ENCODE measurements at places on chromosomes 12 and 14. TPM values are rescaled to one million over a fixed set of nuclear protein-coding genes. Genes with fewer than 3 reads are reported as not detected.

SLCO1B1 gene
- total RNA-seq = 0.24 TPM

DNA sequence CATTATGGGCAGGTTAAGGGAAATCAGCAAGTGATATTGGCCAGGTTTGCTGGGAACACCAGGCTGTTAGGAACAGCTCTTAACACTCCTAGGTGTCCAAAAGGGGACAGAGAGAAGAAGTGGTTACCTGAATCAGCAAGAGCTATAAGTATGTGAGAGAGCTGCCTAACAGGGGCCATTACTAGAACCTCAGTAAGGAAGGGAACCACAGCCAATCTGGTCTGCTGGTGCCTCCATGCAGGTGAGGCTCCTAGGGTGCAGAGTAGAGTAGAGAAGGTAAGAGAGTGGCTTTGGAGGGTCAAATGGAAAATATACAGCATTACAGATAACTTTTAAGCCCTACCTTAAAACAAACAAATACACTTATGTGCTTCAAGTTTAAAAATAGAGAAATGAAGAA, 36.6 kb upstream of the CCT2 start:
- DNase-seq = no peak

MAP3K9 gene
- total RNA-seq = 30.8 TPM

DNA sequence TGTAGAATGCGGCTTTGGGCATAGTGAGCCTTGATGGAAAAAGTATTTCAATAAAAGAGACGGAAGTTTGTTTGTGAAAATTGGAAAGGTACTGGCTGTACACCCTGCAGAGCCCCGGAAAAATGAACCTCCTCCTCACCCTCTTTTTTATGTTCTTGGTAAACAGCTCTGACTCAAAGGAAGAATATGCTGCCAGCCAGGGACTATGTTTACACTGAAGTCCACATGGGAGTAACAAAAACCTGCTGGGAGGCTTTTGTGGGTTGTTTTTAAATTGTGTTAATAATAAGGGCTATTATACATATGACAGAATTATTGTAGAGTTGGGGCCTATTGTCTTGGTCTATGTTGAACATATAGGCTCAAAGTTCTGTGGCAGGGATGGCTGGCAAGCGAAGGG, 70.7 kb downstream of the TTC8 start:
- DNase-seq = no peak

DNA sequence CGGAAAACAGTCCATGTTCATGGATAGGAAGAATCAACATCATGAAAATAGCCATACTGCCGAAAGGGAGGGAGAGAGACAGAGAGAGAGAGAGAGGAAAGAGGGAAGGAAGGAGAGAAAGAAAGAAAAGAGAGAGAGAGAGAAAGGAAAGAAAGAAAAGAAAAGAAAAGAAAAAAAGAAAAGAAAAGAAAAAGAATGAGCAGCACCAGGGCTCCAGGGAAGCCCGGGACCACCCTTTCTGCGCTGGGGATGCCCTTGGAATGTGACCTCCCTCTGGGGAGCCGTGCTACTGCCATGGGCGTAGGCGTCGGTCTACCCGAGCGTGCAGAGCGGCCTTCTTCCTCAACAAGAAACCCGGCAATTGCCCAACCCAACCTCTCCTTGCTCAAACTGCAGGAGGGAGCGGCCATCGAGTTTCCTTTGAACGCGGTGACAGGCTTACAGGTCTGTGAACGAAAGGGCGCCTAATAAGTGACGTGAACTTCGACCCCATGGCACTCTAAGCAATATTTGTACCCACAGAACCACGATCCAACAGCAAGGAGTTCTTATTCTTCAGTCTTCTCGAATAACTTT, 16.9 kb downstream of the OR6S1 start:
- peak; percentile 91 for DNase-seq

GRCh38 chr14:89201645-89202044, 215.4 kb downstream of the FOXN3 start:
- DNase-seq = no peak

DNA sequence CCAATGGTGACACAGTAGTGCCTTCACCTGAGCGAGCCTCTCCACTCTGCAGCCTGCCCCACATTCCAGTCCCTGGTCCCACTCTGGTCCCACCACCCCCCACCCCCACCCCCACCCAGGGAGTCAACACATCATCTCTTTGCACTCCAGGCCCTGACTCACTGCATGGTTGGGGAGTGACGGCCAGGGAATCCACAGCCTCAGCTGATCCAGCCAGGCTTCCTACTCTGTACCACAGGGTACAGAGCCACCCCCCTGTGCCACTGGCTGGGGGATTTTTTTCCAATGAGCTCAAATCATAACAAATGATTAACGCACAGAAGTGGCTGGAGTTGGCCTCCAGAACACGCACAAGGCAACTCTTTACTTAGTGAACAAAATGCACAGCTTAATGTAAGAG, 233.7 kb downstream of the NTF3 start:
- no peak for DNase-seq

IL22 gene
- total RNA-seq = not detected

NFATC4 gene
- 20.7 TPM for total RNA-seq

DNA sequence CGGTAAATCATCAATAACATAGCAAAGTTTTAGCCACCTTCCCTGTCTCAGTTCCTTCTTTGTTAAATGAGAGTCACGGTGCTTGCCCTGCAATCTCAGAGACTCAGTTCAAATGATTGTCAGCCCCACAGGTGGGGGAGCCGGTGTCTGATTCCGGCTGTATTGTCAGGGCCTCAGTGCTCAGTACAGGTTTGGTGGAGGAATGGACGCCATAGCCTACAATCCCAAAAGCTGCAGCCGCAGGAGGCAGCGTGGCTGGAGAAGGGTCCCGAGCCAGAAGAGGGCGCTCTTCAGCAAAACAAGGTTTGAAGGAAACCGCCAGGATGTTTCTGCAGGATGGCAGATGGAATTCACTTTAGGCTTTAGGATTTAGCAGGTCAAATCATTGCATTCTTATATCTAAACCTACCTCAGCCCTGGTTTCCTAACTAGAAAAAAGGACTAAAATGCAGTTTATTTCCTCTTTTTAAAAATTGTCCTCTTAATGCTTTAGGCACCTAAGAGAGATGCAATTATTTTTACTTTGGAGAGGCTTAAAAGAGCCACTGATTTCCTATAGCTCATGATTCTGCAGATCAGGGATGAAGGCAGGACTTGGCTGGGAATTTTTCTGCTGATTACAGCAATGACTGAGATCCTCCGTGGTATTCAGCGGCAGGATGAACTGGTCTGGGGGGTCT, 29.2 kb downstream of the FOS start:
- peak; percentile 96 for DNase-seq

- no peak for DNase-seq
Observed at GRCh38 chr14:59823179-59823578, 47.4 kb downstream of the RTN1 start.

RHOJ gene
- total RNA-seq = not detected

GRCh38 chr12:15044471-15044870, 71.6 kb downstream of the PDE6H start:
- no peak for DNase-seq

DNA sequence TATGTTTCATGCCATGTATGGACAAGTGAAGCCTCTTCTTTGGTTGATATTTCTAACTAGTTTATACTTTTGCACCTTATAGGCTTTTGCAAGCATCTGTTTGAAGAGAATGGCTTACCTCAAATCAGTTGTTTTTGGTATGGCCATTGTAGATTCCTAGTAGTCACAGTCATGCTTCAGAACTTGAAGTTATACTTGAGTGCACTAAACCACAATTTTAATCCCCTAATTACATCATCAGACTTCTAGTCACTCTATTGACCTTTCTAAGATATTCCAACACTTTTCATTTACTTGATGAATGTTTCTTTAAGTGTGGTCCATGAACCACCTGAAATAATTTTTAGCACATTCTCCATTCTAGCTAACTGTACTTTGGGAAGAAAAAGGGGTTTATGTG, 18.6 kb upstream of the KLRB1 start:
- no peak for DNase-seq

- DNase-seq = no peak
Observed at GRCh38 chr14:50089208-50089607, 27.2 kb downstream of the VCPKMT start.

CLECL1 gene
- not detected for total RNA-seq

GRCh38 chr14:83253870-83254269, 1720.2 kb upstream of the SEL1L start:
- no peak for DNase-seq
